MCF 10A (cell line): ENCODE measurements at places on chromosomes 3 and 15. TPM values are rescaled to one million over a fixed set of nuclear protein-coding genes. Genes with fewer than 3 reads are reported as not detected.
A peak's percentile ranks its signal among the peaks of the same experiment; 100 is the strongest.

GRCh38 chr15:40238532-40239403 is at the start of gene PAK6:
TSS of gene PAK6 (plus strand) at chr15:40239063. CDS start at chr15:40264786, 25,723 bp downstream.
- peak; percentile 95 for DNase-seq
- peaks cover 11% of the 10 kb centered on the region for H3K36me3 ChIP-seq
- H3K4me3 ChIP-seq, result peak within 1 kb of the TSS; percentile 73
- peak within 1 kb of the TSS; percentile 67 for H3K27ac ChIP-seq
- H3K4me1 ChIP-seq, result peaks cover 50% of the 10 kb centered on the region

- no peak for DNase-seq
- no peak overlapping the region for H3K4me3 ChIP-seq
- H3K4me1 ChIP-seq, result no peaks in the 10 kb centered on the region
- no peaks in the 10 kb centered on the region for H3K27me3 ChIP-seq
- H3K27ac ChIP-seq, result no peak overlapping the region
These were observed 117.6 kb upstream of the TBL1XR1 start for GRCh38 chr3:177314897-177315296.

- H3K4me3 ChIP-seq, result no peak overlapping the region
- no peak overlapping the region for H3K27ac ChIP-seq
- H3K36me3 ChIP-seq, result peaks cover 6% of the 10 kb centered on the region
- H3K27me3 ChIP-seq, result no peaks in the 10 kb centered on the region
- H3K4me1 ChIP-seq, result peaks cover 22% of the 10 kb centered on the region
- no peak for DNase-seq
These were observed 6.7 kb downstream of the VGLL3 start for GRCh38 chr3:86984271-86984670.

The NOX5 gene
- total RNA-seq, result 1.4 and 1.8 TPM in 2 replicates

- no peak overlapping the region for H3K4me3 ChIP-seq
- H3K36me3 ChIP-seq, result peaks cover 41% of the 10 kb centered on the region
- no peak overlapping the region for H3K27ac ChIP-seq
- H3K27me3 ChIP-seq, result no peaks in the 10 kb centered on the region
These were observed 5.7 kb downstream of the DUT start for GRCh38 chr15:48336940-48337339.

DNA sequence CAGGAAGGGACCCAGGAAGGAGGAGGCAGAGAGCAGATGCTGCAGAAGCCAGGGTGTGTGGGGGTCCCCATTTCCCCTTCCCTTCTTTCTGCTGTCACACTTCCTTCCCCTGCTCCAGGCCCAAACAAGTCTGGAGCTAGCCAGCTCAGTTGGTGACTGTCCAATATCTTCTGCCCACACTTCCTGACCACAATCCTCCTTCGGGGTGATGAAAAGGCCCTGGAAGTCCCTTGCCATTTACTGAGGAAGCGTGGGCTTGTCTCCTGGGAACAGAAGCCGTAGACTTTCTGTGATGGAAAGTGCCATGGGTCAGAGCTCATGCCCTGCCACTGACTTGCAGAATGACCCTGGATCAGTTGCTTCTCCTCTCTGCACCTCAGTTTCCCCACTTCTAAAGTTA is 39.0 kb downstream of the ANAPC13 start:
- peaks cover 45% of the 10 kb centered on the region for H3K4me1 ChIP-seq
- no peaks in the 10 kb centered on the region for H3K36me3 ChIP-seq
- H3K4me3 ChIP-seq, result peak overlapping the region; percentile 23
- H3K27me3 ChIP-seq, result no peaks in the 10 kb centered on the region

The GOLGA6D gene
- total RNA-seq, result not detected in 2 replicates

- H3K4me1 ChIP-seq, result peaks cover 7% of the 10 kb centered on the region
- no peak overlapping the region for H3K27ac ChIP-seq
These were observed 255.9 kb downstream of the XXYLT1 start for GRCh38 chr3:195015021-195015420.

GRCh38 chr3:34102288-34102687 is 303.9 kb downstream of the PDCD6IP start:
- no peak overlapping the region for H3K27ac ChIP-seq
- H3K27me3 ChIP-seq, result peaks cover 44% of the 10 kb centered on the region
- DNase-seq, result peak; percentile 6
- H3K36me3 ChIP-seq, result no peaks in the 10 kb centered on the region

GRCh38 chr15:64127521-64128270 is 23.8 kb upstream of the SNX22 start:
- no peaks in the 10 kb centered on the region for H3K4me1 ChIP-seq
- H3K27me3 ChIP-seq, result no peaks in the 10 kb centered on the region
- H3K4me3 ChIP-seq, result no peak overlapping the region

- no peak overlapping the region for H3K4me3 ChIP-seq
- H3K27ac ChIP-seq, result no peak overlapping the region
- H3K27me3 ChIP-seq, result no peaks in the 10 kb centered on the region
These were observed 8.4 kb upstream of the CA12 start for GRCh38 chr15:63389902-63390670.

The SCAANT1 gene
- not detected in 2 replicates for total RNA-seq

DNA sequence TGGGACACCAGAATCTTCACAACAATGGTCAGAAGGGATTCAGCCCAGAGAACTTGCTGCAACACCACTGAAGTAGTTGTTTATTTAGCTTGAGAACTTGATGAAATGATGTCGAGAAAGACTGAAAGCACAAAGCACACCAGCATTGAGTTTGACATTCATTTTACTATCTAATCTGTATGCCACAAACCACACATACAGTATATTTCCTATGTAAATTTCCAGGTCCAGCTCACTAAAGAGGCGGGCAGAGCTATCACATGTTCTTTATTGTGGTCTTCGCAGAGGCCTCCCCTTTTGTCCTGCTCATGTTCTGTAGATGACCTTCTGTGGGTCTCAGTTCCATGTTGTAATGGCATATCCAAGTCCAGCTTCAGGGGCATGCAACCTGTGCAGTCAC is 10.4 kb upstream of the FMN1 start:
- peaks cover 20% of the 10 kb centered on the region for H3K4me1 ChIP-seq
- no peaks in the 10 kb centered on the region for H3K27me3 ChIP-seq
- no peak for DNase-seq
- H3K27ac ChIP-seq, result no peak overlapping the region

DNA sequence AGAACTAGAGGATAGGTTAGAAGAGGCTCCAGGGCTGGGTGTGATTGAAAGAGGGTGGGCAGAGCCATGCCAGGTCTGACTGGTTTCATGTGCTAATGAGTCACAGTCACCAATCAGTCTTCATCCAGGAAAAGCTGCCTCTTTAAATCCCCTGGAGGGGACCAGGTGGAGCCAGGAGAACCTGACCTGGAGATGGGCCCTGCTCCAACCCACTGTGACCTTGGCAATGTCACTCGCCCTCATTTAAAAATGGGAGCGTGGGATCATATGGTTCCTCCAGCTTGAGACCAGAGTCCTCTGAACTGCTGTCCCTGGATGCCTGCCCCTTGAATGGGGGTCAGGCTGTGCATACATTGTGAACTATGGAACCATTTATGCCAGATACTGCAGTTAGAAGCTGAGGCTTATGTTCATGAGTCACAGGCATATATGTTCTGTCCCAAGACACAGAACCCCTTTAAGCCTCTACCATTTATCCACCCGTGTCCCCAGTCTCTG is 23.0 kb downstream of the HES1 start:
- H3K36me3 ChIP-seq, result no peaks in the 10 kb centered on the region
- H3K4me3 ChIP-seq, result no peak overlapping the region
- H3K4me1 ChIP-seq, result peaks cover 9% of the 10 kb centered on the region
- peak; percentile 65 for DNase-seq
- H3K27ac ChIP-seq, result no peak overlapping the region
- H3K27me3 ChIP-seq, result peaks cover 6% of the 10 kb centered on the region

The SLC28A1 gene
- not detected in 2 replicates for total RNA-seq

The PP2D1 gene
- total RNA-seq, result not detected in 2 replicates

- H3K27me3 ChIP-seq, result no peaks in the 10 kb centered on the region
- no peaks in the 10 kb centered on the region for H3K36me3 ChIP-seq
- peaks cover 6% of the 10 kb centered on the region for H3K4me1 ChIP-seq
- H3K27ac ChIP-seq, result peak overlapping the region; percentile 78
- peak; percentile 43 for DNase-seq
These were observed 202.9 kb upstream of the CADM2 start for GRCh38 chr3:84755860-84756259.

- DNase-seq, result peak; percentile 48
- H3K4me3 ChIP-seq, result no peak overlapping the region
- no peaks in the 10 kb centered on the region for H3K27me3 ChIP-seq
These were observed 284.7 kb upstream of the STT3B start for GRCh38 chr3:31247850-31248562.

- DNase-seq, result no peak
- no peak overlapping the region for H3K4me3 ChIP-seq
- H3K36me3 ChIP-seq, result no peaks in the 10 kb centered on the region
These were observed 32.8 kb downstream of the MUC20 start for GRCh38 chr3:195753581-195753980.

The GABRR3 gene
- not detected in 2 replicates for total RNA-seq

DNA sequence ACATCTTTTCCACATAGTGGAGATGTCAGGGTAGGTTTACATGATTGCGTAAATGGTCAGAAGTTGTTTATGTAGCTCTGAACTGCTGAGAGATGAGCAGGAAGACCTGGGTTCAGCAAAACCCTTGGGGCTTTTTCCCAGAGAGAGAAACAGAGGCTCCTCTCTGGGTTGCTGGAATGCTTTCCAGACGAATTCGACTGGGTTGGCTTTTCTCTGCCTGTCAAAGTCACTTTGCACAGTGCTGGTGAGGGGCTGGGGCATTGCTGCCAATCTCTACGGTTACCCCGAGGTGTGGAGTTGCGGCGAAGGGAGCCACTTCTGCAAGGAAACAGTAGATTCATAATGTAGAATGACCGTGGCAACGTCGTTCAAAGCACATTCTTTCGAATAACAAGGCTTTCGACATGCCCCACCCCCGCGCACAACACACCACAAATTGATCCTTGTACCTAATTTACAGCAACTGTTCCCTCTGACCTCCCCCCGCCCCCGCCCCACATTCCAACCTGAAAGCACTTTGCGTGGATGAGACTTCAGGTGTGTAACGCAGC is 950 bp upstream of the CNTN4 start:
- peaks cover 5% of the 10 kb centered on the region for H3K4me1 ChIP-seq
- peaks cover 21% of the 10 kb centered on the region for H3K27me3 ChIP-seq
- peak; percentile 17 for DNase-seq
- H3K36me3 ChIP-seq, result no peaks in the 10 kb centered on the region

GRCh38 chr15:78944669-78945407 is at the start of gene CTSH:
TSS of gene CTSH (minus strand) at chr15:78945046. CDS start at chr15:78944981, 65 bp downstream.
- peak; percentile 64 for DNase-seq
- no peaks in the 10 kb centered on the region for H3K27me3 ChIP-seq
- H3K36me3 ChIP-seq, result no peaks in the 10 kb centered on the region
- H3K4me1 ChIP-seq, result peaks cover 13% of the 10 kb centered on the region
- H3K4me3 ChIP-seq, result peak within 1 kb of the TSS; percentile 81
- H3K27ac ChIP-seq, result no peak within 1 kb of the TSS

DNA sequence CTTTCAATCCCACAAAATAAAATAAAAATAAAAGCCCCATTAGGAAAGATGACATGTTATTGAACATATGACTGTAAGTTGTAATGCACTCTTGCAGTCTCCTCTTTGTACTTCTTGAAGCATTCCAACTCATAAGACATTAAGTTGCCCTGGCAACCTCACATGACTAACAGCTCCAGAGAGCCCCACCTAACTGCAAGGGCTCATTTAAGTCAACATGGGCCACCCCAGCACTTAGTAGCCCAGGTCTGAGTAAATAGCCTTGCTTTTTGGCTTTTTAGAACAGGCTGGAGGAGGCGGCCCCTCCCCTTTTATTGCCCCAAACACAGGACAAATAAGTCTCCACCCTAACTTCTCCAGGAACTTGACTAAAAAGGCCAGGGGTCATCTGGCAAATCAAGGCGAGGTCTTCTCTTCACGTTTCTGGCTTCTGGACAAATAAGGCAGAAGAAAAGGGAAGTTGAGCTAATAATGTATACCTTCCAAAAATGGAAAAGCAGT is 135.1 kb downstream of the TMCO5A start:
- H3K27me3 ChIP-seq, result no peaks in the 10 kb centered on the region
- peak overlapping the region; percentile 90 for H3K27ac ChIP-seq
- peak; percentile 60 for DNase-seq
- no peaks in the 10 kb centered on the region for H3K36me3 ChIP-seq
- peaks cover 24% of the 10 kb centered on the region for H3K4me1 ChIP-seq

The OR5K2 gene
- not detected in 2 replicates for total RNA-seq

- peaks cover 6% of the 10 kb centered on the region for H3K4me1 ChIP-seq
- DNase-seq, result no peak
- no peak overlapping the region for H3K27ac ChIP-seq
- no peak overlapping the region for H3K4me3 ChIP-seq
These were observed 98.9 kb downstream of the LRIG1 start for GRCh38 chr3:66401675-66402491.

GRCh38 chr3:30248423-30248822 is 358.0 kb upstream of the TGFBR2 start:
- no peak overlapping the region for H3K4me3 ChIP-seq
- H3K4me1 ChIP-seq, result peaks cover 10% of the 10 kb centered on the region
- no peaks in the 10 kb centered on the region for H3K36me3 ChIP-seq
- H3K27ac ChIP-seq, result no peak overlapping the region
- DNase-seq, result no peak
- no peaks in the 10 kb centered on the region for H3K27me3 ChIP-seq

The ECE2 gene
- not detected in 2 replicates for total RNA-seq

The NOP10 gene
- total RNA-seq, result 168 and 187 TPM in 2 replicates

GRCh38 chr3:113751141-113751540 is 4.3 kb downstream of the ATP6V1A start:
- no peak for DNase-seq
- H3K27ac ChIP-seq, result no peak overlapping the region
- no peaks in the 10 kb centered on the region for H3K27me3 ChIP-seq
- H3K4me3 ChIP-seq, result no peak overlapping the region
- H3K36me3 ChIP-seq, result peaks cover 6% of the 10 kb centered on the region

- H3K4me1 ChIP-seq, result peaks cover 9% of the 10 kb centered on the region
- no peak for DNase-seq
- peak overlapping the region; percentile 14 for H3K4me3 ChIP-seq
- H3K27me3 ChIP-seq, result no peaks in the 10 kb centered on the region
- H3K36me3 ChIP-seq, result peaks cover 7% of the 10 kb centered on the region
These were observed 67.7 kb upstream of the PLXND1 start for GRCh38 chr3:129673897-129674797.

- H3K4me3 ChIP-seq, result no peak overlapping the region
- H3K27me3 ChIP-seq, result peaks cover 37% of the 10 kb centered on the region
- no peaks in the 10 kb centered on the region for H3K36me3 ChIP-seq
- H3K4me1 ChIP-seq, result no peaks in the 10 kb centered on the region
- DNase-seq, result peak; percentile 50
These were observed 41.9 kb upstream of the SLC6A1 start for GRCh38 chr3:10950476-10951294.

DNA sequence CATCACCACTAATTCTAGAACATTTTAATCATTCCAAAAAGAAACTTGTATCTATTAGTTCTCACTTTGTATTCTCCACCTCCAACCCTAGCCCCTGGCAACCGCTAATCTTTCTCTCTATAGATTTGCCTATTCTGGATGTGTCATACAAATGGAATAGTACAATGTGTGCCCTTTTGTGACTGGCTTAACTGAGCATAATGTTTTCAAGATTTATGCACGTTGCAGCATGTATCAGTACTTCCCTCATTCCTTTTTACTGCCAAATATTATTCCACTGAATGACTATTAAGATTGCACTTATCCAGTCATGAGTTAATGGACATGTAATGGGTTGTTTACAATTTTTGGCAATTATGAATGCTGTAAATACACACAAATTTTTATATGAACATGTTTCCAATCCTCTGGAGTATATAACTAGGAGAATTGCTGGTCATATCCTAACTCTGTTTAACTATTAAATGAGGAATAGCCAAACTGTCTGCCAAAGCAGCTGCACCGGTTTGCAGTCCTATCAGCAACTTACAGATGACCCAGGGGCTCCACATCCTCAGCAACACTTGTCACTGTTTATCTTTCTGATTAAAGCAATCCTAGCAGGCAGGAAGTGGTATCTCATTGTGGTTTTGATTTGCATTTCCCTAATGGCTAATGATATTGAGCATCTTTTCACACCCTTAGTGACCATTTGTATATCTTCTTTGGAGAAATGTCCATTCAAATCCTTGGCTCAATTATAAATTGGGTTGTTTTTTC is 42.9 kb downstream of the DCUN1D1 start:
- peaks cover 29% of the 10 kb centered on the region for H3K36me3 ChIP-seq
- no peak for DNase-seq
- no peak overlapping the region for H3K4me3 ChIP-seq
- no peaks in the 10 kb centered on the region for H3K4me1 ChIP-seq
- no peaks in the 10 kb centered on the region for H3K27me3 ChIP-seq
